8988T (cell line): ENCODE measurements at places on chromosomes 13 and 19.

DNA sequence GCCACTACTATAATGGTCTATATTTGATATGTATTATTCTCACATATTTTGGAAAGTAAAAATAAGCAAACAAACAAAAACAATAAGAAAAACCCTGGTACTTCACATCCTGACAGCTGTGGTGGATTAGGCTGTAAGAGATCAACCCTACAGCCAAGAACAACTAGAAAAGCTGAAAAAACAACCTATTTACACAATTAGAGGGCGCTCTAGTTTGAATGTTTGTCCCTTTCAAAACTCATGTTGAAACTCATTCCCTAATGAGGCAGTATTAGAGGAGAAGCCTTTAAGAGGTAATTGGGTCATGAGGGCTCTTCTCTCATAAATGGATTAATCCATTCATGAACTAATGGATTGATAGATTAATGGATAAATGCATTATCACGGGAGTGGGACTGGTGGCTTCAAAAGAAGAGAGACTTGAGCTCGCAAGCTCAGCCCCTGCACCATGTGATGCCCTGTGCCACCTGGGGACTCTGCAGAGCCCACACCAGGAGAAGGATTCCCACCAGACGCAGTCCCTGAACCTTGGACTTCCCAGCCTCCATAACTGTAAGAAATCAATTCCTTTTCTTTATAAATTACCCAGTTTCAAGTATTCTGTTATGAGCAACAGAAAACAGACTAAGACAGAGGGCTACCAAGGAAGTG, 733.9 kb upstream of the ARGLU1 start:
- no peak for DNase-seq

- DNase-seq: no peak
These were observed 466.0 kb downstream of the FOXO1 start for GRCh38 chr13:40200273-40200978.

DNA sequence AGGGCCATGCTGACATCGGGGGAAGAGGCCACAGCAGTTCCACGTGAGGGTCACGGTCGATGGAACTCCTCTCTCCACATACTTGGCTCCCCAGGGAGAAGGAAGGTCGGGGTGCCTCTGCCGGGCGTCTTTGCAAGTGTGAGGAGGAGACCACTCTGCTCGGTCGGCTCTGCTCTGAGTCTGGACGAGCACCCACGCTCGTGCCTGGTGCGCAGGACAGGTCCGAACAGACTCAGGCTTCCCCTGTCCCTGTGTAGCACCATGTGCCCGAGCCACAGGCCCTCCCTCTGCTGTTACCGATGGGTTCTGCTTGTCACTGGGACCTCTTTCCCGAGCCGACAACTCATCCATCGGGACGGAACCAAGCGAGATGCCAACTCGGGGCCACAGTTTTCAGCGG, 35.1 kb downstream of the TMEM255B start:
- no peak for DNase-seq

GRCh38 chr19:18340190-18340989, at the start of gene PGPEP1:
PGPEP1 (plus strand) TSS chr19:18340598; CDS start chr19:18340682, 84 bp downstream.
- peak; percentile 80 for DNase-seq

- no peak for DNase-seq
These were observed 270.0 kb downstream of the NALCN start for GRCh38 chr13:101146101-101146898.

DNA sequence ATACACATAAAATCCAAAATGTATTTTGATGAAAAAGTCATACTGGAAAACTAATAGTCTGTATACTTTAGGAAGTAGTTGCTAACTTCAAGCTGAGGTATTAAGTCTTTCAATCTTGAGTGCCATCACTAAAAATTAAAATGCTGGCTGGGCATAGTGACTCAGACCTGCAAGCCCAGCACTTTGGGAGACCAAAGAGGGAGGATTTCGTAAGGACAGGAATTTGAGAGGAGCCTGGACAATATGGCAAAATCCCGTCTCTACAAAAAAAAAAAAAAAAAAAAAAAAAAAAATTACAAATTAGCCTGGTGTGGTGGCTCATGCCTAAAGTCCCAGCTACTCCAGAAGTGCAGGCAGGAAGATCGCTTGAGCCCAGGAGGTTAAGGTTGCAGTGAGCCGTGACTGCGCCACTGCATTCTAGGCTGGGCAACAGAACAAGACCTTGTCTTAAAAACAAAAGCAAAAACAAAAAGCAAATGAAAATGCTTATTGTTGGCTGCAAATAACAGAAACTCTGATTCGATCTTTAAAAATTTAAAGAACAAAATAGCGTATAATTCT, 1994.2 kb upstream of the PCDH20 start:
- no peak for DNase-seq

DNA sequence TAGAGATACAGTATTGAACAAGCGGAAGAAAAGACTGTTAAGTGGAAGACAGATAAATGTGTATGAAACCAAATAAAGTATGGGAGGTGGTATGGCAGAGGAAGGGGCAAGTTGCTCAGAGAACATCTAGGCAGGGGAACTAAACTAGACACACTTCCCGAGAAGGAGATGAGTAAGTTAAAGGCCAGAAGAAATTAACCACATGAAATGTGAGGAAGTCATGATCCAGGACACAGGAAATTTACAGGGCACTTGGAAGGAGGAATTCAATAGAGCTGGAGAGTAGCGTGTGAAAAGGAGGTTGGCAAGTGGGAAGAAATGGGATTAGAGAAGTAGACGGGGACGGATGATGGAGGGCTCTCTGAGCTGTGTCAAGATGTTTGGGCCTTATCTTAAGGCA, 208.8 kb downstream of the COG6 start:
- DNase-seq: no peak

GRCh38 chr13:50940509-50940908, 30.9 kb downstream of the RNASEH2B start:
- DNase-seq: no peak

GRCh38 chr13:74479124-74479523, 344.9 kb upstream of the KLF12 start:
- no peak for DNase-seq

GRCh38 chr19:39370735-39371134, 20.2 kb downstream of the PAF1 start:
- no peak for DNase-seq

GRCh38 chr19:23563326-23563725, 123.7 kb downstream of the ZNF675 start:
- DNase-seq: no peak
